ENCODE measurements at places on chromosomes 16 and 17.

GRCh38 chr17:66347661-66348514 is 45.5 kb downstream of the PRKCA start:
- no peak for DNase-seq

GRCh38 chr17:68292689-68293040 is 1.4 kb downstream of the ARSG start:
- no peak for DNase-seq

- no peak for DNase-seq
Measured at GRCh38 chr17:54839447-54839846, 61.2 kb upstream of the TOM1L1 start.

DNA sequence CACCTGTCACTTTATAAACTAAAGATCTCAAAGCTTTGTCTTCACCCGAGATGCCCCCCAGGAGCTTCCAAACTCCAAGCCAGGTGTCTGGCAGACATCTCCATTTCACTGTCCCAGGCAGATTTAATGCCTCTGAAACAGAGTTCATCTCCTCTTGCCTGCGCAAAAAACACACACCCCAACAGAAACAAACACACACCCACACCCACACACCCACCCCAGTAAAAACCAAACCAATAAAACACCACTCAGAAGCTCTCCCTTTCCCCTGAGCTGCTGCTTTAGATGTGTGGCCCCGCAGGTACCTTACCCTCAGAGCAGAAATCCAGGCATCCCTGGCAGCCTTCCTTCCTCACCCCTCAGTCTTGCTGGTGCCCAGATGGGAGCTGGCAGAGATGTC is 14.4 kb downstream of the SEC14L1 start:
- DNase-seq, result no peak

DNA sequence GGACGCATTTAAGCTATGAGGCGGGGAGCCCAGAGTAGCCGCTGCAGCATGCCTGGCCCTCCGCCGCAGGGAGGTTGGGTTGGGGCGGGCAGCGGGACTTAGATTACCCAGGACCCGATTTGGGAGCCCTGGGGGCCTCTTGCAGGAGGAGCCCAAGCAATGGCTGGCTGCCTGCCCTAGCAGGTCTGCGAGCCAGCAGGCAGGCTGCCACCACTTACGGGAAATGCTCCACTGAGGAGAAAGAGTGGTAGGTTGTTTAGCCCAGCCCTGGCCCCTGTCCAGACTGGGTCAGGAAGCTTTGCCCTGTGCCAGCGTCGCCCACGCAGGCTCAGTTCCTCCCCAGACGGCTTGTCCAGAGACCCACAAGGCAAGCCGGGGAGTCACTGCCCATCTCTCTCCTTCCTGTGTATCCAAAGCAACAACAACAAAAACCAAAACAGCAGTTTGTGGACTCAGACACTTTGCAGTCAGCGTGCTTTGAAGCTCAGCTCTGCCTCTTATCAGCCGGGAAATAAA is 10.3 kb upstream of the TVP23A start:
- no peak for DNase-seq

DNA sequence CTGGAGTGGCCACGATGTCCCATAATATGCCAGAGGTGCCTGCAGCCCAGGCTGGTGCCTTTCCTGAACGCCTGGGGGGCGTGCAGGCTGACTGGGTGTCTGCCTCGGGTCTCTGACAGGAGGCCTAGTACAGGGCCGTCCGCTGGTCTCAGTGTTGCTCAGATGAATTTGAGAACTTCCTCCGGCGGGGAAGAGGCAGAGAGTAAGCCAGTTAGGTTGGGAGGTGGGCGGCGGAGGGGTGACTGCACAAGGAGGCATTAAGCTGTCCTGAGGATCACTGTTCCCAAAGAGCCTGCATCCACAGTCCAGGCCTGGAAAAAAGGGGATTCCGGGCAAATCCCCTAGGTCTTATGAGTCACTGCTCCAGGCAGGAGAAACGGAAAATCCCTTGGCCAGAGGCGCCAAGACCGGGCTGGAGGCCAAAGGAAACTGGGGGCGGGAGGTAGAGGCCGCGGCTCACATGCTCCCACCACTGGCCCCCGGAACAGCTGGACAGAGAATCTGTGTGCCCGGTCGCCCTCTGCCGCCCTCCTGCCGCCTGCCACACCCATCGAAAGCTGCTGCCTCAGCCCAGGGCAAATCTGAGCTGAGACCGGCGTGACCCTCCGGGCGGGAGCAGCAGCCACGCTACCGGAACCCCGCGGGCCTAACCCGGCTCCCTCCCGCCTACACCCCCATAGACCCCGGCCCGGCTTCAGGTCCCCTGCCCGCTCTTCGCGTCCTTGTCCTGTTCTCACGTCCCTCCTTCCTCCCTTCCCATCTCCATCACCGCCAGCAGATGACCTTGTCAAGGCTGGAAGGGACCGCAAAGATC is 1.2 kb downstream of the TRIM47 start:
- no peak for DNase-seq

DNA sequence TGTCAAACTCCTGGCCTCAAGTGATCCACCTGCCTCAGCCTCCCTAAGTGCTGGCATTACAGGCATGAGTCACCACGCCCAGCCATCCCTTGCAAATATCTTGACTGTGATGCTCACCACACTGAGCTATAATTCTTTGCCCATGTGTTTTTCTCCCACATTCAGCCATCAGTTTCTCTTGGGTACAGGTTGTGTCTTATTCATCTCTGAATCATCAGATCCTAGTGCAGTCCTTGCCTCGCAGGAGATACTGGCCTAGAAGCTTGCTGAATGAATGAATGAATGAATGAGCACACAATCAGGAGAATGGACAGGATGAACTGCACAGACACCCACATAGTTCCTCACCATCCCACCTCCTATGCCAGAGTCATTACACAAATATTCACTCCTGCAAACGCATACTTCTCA is 24.4 kb upstream of the ETV4 start:
- no peak for DNase-seq

- DNase-seq, result no peak
Measured at GRCh38 chr16:72789921-72790320, 258.0 kb downstream of the ZFHX3 start.

GRCh38 chr16:21953541-21953902 is 361 bp downstream of the UQCRC2 start:
- DNase-seq, result no peak

DNA sequence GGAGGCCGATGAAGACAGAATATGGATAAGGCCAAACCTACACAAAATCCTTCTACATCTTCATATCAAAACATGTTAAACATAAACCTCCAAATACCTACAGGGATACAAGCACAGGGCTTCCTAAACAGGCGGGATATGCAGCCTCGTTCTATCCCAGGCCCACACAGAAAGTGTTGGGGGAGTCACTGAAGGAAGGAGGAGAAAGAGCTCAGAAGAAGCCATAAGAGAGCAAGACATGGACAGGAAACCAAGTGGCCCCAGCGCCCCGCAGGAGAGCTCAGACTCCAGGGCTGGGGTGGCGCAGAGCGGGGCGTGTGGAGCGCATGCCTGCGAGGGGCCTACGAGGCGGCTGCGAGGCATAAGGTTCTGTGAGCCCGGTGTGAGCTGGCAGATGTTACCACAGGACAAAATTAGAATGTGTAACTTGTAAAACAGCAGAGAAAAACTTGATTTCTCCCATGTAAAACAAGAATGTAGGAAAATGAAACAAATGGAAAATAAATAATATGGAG is 11.0 kb upstream of the FASN start:
- no peak for DNase-seq
